CD4-positive, alpha-beta T cell treated with Interleukin-15 for 4 hours (primary cell): ENCODE measurements at places on chromosomes 7 and 10.

DNA sequence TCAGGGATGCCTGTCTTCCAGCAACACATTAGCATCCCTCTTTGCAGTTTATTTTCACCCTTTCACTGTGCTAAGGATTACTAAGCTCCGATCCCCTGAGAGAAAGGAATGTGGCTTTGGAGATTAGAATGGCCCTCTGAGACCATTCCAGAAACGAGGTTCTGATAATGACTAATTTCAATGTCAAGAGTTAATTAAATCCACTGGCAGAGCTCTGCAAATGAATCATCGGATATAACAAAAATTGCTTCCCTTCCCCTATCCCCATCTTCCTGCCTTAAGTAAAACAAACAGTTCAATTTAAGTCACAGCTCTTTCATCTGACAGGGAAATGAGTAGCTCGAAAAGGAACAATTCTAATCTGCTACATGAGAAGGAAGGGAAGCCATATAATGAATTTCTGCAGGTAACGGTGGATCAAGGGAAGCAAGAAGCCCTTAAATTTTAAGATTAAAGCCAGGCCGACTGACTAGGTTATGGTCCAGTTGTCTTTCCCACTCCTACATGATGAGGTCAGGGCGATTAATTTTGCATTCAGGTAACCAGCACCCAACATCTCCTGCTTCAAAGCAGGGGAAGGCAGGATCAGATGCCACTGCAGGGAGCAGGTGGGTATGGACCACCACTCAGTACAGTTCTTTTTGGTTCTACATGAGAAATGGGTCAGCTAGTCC, 50.5 kb downstream of the MALSU1 start:
- no peak for DNase-seq

GRCh38 chr7:116679500-116679899, 7.5 kb downstream of the MET start:
- no peak for DNase-seq

DNA sequence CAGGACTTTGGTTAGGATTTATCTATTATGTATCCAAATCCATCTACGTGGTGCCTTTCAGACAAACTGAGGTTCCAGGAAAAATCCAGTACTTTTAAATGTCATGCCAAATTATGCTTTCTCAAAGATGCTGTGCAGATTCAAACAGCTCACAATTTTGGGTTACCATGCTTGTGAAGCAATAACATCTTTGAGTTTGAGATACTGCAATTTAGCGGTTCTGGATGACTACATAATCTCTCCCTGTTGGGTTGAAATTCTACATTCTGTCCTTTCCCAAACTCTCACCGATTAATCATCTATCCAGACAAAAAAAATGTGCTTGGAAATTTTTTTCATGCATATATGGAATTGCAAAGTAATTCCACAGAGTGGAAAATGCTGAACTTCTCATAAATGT, 3.5 kb downstream of the RHOBTB1 start:
- DNase-seq, result no peak

- DNase-seq, result no peak
Measured at GRCh38 chr7:41882745-41883420, 180.0 kb upstream of the INHBA start.

GRCh38 chr7:157814931-157815705, 478.3 kb downstream of the DNAJB6 start:
- no peak for DNase-seq
